ENCODE measurements at places on chromosomes 12 and 14. TPM values are rescaled to one million over a fixed set of nuclear protein-coding genes. Genes with fewer than 3 reads are reported as not detected.

C12orf54 gene
- total RNA-seq: 2.6 TPM

PLD4 gene
- total RNA-seq: 57.7 TPM

GDF3 gene
- total RNA-seq: not detected

EPYC gene
- total RNA-seq: not detected

POTEM gene
- not detected for total RNA-seq

KRT75 gene
- total RNA-seq: not detected

MMP14 gene
- 1.1 TPM for total RNA-seq

SYCP3 gene
- 0.05 TPM for total RNA-seq

GALNT8 gene
- 0.56 TPM for total RNA-seq

TMEM119 gene
- total RNA-seq: not detected

NGB gene
- not detected for total RNA-seq

HPD gene
- total RNA-seq: 0.28 TPM

KRT85 gene
- not detected for total RNA-seq

GUCY2C gene
- 0.08 TPM for total RNA-seq

POLE2 gene
- total RNA-seq: 22.0 TPM

PAPOLA gene
- total RNA-seq: 119 TPM

BICDL1 gene
- 8.8 TPM for total RNA-seq

ORMDL2 gene
- 33.7 TPM for total RNA-seq

GLTP gene
- total RNA-seq: 21.9 TPM

CCDC196 gene
- not detected for total RNA-seq

CLEC12A gene
- total RNA-seq: not detected

KRT1 gene
- total RNA-seq: not detected
